NCI-H2227 treated with DMSO at 0.1 percent for 48 hours (cell line): ENCODE measurements at places on chromosomes 13 and 19.

DNA sequence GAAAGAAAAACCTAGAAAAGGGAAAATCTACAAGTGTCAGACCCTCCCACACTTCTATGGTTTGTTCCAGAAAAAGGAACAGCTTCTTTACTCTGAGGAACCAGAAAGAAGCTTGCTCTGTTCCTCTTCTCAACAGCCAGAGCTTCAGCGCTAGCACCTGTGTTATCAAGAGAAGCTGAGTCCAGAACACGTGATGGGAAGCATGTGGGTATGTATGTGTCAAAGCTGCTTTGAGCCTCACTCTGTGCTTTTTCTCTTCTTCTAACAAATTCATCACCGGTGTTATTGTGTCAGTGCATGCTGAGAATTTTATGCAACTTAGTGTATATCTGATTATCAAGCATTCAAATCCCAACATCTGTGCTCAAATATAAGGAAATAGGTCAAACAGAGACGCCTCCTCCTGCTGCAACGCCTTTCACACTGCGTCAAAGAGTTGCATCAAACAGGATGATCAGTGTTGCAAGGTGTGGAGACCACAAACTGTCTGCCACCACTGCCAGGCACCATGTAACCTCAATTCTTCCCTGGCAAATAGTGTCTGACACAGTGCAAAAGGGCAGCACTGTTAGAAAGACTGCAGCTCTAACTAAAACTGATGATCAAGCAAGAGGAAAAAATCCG, 83.9 kb downstream of the LRRC63 start:
- no peak for DNase-seq

DNA sequence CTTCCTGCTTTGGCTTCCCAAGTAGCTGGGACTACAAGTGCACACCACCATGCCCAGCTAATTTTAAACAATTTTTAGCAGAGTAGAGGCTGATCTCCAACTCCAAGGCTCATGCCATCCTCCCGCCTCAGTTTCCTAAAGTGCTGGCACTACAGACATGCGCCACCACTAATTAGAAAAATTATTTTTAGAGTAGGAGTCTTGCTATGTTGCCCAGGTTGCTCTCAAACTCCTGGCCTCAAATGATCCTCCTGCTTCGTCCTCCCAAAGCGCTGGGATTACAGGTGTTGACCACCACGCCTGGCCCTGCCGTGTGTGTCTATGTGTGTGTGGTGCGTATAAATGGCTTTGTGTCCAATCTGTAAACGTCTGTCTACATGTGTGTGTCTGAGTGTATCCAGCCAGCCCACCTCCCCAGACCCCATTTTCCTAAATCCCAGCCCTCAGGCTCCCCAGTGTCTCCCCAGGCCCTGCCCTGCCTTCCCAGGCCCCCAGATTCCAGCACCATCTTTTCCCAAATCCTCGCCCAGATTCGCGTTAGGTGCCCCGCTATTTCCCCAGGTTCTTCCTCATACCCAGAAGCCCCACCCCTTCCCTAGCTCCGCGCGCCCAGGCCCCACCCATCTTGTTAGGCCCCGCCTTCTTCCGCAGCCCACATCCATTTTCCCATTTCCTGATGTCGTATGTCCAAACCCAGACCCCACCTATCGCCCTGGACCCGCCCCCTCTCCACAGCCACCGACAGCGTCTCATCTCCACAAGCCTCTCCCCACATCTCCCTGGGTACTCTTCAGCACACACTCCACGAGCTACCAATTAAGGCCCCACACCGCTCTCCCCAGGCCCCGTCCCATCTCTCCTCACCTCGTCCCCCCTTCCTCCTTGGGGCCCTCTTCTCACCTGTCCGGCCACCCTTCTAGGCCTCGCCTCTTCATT, 24.9 kb downstream of the SLC8A2 start:
- DNase-seq = no peak

DNA sequence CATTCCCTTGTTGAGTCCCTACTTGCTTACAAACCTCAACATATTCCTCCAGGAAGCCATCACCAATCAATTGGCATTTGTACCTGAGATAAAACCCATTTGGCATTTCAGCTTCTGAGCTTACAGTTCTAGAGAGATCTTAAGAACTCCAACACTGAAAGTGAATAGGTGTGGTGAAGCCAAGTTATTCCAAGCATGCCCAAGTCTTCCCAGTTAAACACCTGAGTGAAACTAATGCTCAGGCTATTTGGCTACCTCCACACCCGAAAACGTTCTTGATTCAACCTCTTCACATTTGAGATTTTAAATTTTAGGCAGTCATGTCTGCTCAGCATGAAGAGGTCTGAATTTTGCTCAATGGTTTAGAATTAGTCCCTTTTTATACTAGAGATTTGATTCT, 2.5 kb upstream of the SCEL start:
- no peak for DNase-seq

DNA sequence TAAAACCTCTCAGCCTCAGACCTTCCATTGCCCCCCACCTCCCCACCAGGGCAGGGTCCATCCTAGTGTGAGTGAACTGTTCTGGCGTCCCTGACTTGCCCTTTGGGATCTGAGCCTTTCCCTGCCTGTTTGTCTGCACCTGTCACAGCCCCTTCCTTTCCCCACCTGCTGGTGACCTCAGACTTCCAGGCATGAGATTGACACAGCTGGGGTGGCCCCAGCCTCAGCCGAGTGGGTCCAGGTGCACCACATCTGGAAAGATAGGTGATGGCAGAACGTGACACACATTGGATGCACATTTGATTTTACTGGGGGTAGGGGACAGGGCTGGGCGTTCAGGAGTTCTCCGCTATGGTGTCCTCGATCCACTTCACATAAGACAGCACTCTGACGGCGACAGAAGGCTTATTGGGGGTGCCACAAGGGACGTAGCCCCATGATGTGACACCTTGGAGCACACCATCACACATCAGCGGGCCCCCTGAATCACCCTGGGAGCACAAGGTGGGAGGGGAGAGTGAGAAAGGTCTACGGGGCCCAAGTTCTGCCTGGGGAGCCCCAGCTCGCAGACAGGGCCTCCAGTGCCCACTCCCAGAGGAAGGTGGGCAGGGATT, 4.6 kb downstream of the KLK1 start:
- DNase-seq = no peak

DNA sequence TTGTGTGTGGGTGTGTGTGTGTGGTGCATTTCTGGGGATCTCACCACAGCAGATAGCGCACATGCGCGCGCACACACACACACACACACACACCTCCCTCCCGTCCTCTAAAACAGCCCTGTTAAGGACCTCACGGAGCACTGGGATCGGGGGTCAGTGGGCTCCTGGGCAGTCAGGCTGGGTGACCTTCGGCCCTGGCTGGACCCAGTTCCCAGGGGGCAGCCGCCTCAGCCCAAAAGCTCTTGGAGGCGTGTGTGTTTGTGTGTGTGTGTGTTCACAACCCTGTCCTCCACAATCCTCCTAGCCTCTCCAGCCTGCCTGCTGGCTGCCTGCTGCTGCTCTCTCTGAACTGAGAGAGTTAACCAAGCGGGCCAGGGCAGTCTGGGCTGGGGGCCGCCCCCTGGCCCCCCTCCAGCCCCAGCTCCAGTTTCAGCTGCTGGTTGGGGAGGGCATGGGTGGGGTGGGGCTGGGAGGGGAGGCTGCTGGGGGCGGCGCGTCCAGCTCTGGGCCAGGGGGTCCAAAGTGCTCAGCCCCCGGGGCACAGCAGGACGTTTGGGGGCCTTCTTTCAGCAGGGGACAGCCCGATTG, at the start of gene FXYD1:
FXYD1 (plus strand) TSS at position 520 of the 588 bp plus-strand sequence. CDS start 1,256 bp downstream, outside the sequence.
- no peak for DNase-seq

DNA sequence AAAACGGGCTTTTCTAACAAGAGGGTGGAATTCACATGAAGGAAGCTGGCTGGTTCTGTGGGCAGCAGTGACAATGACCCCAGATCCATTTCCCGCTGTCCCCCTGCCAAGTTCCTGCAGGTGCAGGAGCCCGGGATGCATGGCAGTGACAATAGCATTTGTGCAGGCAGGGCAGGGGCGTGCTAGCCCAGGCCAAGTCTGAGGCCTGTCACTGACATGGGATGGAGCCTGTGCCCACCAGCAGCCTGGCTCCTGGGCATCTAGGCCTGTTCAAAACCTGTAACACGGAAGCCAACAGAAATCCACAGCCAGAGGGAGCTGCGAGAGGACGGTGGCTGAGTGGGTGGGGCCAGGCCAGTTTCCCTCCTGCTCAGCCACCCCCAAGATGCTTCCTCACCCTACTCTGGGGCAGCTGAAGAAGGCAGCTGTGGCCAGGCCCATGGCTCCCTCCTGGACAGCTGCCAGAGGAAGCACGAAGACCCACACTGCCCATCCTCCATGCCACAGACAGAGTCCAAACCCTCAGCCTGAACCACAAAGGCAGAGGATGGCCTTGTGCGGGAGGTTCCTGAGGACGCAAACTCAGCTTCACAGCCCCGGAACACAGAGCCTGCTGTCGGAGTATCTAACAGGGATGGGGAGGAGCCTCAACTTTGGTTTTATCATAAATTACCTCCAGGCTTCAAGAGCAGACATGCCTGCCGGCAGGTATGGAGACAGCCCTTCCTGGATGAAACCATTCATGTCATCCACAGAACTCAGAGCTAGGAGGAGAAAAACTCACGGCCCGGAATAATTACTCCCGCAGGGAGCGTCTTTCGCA, 74.0 kb downstream of the CEBPG start:
- DNase-seq = no peak

GRCh38 chr19:41402010-41402409, 4.4 kb downstream of the BCKDHA start:
- no peak for DNase-seq

GRCh38 chr13:29556742-29557141, 38.7 kb downstream of the SLC7A1 start:
- no peak for DNase-seq

DNA sequence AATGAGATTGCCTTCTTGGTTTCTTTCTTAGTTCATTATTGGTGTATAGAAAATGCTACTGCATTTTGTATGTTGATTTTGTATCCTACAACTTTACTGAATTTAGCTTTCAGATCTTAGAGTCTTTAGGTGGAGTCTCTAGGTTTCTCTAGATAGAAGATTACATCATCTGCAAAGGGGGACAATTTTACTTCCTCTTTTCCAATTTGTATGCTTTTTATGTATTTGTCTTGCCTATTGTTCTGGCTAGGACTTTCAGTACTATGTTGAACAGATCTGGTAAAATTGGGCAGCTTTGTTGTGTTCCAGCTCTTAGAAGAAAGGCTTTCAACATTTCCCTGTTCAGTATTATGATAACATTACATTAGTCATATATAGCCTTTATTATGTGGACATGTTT, 101.0 kb upstream of the SPRY2 start:
- no peak for DNase-seq

DNA sequence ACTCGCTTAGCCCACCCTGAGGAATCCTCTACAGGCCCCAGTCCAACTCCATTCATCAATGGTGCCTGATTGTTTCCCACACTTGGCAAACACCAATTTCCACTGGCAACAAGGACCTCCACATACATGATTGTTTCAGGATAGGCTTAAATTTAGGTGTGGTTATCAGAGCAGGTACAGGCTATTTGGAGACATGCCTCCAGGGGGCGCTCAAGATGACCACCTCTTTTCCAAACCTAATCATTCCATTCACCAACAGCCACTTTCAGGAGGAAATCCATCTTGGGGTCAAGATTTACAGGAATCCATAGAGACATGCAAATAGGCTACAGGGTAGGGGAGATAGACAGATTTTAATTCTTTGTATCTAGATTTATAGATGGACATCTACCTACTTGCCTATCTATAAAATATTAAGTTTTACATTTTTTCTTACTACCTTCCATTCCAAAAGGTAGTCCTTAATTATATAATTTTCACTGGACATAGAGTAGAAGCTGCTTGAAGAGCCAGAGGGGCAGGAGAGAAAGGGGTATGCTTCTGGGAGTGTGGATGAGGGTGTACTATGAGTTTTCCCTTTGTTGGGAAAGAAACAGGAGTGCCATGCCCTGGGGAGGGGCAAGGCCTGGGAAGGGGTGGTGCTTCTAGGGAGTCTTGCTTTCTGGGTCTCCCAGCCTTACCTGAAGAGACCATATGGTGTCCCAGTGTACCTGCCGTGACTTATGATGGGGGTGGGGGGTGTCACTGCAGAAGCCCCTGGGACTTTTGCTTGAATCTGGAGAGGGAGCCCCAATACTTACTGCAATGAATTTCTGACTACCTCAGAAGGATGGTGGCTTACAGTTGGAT, 14.1 kb upstream of the PCDH8 start:
- DNase-seq = no peak

DNA sequence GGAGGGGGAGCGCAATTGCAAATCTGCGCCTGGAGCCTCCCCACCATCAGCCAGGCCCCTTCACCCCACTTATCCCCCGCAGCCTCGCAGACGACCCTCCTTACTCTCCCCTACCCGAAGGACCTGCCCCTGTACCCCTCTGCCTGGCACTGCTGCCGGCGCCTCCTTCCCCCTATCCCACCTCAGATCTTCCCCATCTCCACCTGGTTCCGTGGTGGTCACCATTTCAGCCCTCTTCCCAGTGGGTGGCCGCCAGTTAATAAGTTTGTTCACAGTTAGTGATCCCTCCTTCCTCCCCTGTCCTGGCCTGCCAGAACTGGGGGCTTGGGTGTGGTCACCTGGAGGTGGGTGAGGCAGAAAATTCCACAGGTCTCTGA, 397 bp downstream of the SLC44A2 start:
- DNase-seq = no peak

- peak; percentile 62 for DNase-seq
These were observed at the start of gene SACS for GRCh38 chr13:23433171-23434153. Gene SACS (minus strand): TSS chr13:23433702. CDS start chr13:23411239, 22,463 bp downstream.

DNA sequence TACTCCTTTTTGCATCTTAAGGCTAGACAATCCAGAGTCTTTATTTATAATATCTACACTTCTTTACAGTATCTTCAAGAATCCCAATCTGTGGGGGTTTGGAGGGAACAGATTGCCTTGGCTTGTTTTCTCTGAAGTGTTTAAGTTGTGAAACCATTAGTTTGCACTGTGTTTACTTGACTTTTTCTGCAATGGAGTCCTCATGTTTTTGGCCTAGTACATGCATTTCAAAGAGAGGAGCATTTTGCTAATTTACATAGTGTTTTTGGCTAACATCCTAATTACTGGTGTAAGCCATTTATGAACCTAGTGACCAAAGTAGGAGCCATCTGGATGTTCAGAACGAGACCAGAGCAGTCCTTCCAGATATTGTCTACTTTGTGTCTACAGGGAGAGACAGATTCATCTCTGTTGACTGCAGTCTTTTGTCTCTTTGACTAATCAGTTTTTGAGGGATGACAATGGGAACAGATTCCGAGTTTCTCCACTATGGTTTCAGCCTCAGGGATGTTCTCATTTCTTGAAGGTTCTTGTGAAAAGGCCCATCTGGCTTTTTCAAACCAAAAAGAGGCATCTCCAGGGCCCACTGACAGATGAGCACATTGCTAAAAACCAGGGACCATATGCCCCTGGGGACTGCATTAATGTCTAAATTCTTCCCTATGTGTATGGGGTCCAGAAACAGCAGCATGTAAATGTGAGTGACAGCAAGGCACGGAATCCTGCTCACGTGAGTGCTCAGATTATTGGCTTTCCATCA, 53.4 kb downstream of the ING1 start:
- DNase-seq = no peak

GRCh38 chr13:91644806-91645205, 246.4 kb downstream of the GPC5 start:
- DNase-seq = no peak

DNA sequence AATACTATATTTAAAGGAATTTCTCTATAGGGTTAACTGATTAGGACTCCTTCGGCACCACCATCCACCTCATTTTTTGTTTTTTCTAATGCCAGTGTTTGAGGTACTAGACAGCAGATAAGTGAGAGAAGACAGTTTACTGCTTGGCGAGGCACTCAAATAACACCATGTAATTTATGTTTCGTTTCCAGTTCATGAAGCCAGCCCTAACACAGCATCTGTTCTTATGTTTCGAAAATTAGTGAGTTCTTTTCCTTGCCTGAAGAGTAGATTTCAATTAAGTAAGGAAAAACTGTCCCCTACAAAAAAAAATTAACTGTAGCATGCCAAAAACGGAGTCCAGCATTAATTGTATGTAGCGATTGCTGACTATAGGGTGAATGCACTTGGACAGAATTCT, 409.1 kb downstream of the TBC1D4 start:
- DNase-seq = no peak
